ENCODE measurements at places on chromosomes 4 and X. TPM values are rescaled to one million over a fixed set of nuclear protein-coding genes. Genes with fewer than 3 reads are reported as not detected.

SOWAHB gene
- 0.39 TPM for total RNA-seq

STK26 gene
- total RNA-seq = 32.5 TPM

L1CAM gene
- 3.0 TPM for total RNA-seq

SH3RF1 gene
- 11.2 TPM for total RNA-seq

ARX gene
- total RNA-seq = not detected

Measured in hair follicular keratinocyte (primary cell).